ENCODE measurements at places on chromosomes 3 and 15.

DNA sequence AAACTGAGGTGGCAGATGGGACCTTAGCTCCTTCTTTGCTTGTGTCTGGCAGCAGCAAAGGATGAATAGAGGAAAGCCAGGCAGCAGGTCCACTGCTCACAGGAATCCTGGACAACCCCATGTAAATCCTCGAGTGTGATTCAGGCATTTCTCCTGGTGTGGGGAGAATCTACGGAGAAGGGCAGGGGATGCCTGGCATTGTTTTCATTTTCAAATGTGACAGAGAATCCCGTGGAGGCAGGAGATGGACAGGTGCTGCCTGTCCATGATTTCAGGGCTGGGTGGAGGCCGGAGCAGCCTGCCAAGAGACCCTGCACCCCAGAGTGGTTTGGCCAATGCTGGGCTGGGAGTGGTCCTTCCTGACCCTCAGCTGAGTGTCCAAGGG, 1.7 kb downstream of the HRH1 start:
- DNase-seq = no peak

GRCh38 chr3:4982773-4983738, 3.8 kb downstream of the BHLHE40 start:
- DNase-seq = peak; percentile 42

DNA sequence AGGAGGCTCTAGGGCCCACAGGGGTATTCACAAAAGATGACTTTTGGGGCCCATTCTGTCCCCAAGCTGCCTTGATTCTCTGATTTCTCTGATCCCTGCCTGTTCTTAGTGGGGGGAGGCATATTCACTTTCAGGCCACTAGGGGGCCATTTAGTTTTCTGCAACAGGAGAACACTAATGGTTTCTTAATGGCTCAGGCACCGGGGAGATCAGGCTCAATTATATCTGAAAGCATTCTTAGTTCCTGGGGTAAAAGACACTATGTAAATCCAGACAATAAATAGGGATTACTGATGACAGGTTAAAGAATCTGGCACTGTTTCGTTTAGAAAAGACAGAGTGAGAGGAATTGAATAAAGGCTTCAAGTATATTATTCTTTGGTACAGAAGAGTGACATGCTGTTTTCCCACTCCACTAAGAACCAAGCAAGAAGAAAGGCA, 2.5 kb upstream of the INAFM2 start:
- peak; percentile 76 for DNase-seq

DNA sequence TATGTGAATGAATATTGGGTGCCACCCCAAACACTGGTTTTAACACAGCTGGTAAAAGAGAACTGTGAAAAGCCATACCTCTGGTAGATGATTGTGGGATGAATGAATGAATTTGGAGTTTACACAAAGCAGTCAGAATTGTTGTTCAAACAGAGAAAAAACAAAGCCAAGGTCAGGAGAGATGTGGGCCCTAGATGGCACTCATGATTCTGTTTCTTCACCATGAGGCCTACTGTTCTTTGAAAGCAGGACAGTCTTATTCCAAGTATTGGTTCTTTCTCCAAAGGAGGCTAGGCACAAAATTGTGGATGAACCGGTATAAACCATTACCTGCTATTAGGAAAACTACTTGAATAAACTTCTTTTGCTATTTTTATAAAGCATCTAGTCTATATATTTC, 97.6 kb downstream of the SAMMSON start:
- DNase-seq = no peak

- no peak for DNase-seq
Observed at GRCh38 chr3:7447197-7447769, 586.4 kb downstream of the GRM7 start.

- DNase-seq = no peak
Observed at GRCh38 chr15:45392584-45392855, 14.2 kb upstream of the GATM start.

DNA sequence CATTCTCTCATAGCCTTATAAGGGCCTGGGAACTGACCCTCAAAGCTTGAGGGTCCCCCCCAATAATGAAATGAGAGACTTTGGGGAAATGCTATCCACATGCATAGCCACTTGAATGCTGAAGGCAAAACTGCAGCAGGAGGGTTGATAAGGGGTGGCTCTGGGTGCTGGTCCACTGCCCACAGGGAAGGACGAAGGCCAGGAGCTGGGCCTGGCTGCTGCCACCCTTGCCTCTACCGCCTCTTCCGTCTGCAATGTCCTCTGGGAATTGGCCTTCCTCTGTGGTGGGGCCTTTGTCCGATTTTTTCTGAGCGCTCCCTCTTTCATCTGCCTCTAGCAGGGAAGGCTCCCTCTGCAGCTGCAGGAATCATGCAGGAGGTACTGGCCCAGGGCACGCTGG, 41.0 kb downstream of the OCA2 start:
- no peak for DNase-seq

- DNase-seq = no peak
Observed at GRCh38 chr3:136022529-136023263, 57.2 kb downstream of the PPP2R3A start.

DNA sequence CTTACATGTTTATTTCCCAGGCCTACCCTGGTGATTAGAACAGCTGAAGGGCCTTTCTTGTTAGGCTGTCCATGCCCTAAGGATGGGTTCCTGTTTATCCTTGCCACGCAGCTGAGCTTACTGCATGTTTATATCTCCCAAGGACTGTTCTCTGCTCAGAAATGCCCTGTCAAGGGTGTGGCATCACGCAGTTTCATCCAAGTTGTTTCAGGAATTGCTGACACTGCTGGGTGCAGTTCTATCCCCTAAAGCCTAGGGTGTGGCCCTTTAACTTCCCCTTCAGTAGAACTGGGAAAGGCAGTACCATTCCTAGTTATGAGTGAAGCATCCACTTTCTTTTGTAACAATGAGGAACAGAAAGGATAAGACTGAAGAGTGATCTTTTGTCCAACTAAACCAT, 5.0 kb downstream of the ELL3 start:
- DNase-seq = no peak

- peak; percentile 15 for DNase-seq
Observed at GRCh38 chr3:65577843-65578430, 460.8 kb downstream of the MAGI1 start.

DNA sequence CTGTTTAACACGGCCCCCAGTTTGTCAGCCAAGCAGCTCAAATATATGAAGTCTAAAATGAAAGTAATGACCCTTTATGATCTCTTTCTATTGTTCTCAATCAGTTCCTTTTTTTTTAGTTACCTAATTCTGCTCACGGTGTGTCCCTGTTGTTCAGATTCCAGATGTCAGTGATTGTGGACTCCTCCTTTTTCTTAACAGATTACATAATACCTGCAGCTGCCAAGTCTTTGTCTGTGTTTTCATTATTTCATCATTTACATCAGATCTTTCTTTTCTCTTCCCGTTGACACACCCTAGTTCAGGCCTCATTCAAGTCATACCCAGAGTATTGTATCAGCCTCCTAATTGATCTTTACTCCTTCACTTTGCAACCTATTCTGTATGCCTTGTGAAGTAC, 56.1 kb upstream of the SKIL start:
- no peak for DNase-seq

- DNase-seq = no peak
Observed at GRCh38 chr3:9876991-9877390, 3.1 kb downstream of the CIDEC start.

GRCh38 chr3:100032243-100032642, 82.1 kb downstream of the FILIP1L start:
- DNase-seq = peak; percentile 88

Data from astrocyte of the hippocampus (primary cell).